ENCODE measurements at places on chromosomes 5 and 9. TPM values are rescaled to one million over a fixed set of nuclear protein-coding genes. Genes with fewer than 3 reads are reported as not detected.

DNA sequence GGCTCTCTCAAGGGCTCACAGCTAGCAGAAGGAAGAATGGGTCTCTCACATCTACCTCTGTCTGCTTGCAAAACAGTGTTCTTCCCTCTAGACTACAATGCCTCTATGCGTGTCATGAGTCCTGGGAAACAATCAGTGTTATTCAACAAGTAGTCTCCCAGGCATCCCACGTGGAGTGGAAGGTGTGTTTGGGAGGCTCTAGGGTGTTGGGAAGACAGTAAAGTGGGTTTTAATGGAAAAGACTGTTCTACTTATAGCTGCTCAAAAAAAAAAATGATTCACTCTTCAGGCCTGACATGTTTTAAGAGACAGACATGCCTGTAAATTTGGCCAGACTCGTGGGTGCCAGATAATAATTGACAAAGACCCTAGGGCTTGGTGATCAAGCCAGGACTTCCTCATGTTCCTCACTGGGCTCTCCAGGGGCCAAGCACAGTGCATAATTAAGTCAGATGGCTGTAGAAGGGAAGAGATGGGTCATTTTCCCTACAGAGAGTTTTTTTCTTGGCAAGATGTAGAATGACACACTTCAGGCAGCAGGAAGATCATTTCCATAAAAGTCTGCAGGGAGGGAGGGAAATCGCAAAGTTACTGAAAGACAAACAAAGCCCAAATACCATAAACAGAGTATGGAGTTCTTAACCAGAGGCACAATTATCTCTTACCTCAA is 246.4 kb downstream of the ACTL7B start:
- H3K4me1 ChIP-seq, result no peaks in the 10 kb centered on the region
- no peak overlapping the region for H3K4me3 ChIP-seq

- no peak for DNase-seq
- no peaks in the 10 kb centered on the region for H3K27me3 ChIP-seq
- no peak overlapping the region for H3K27ac ChIP-seq
- H3K4me3 ChIP-seq, result no peak overlapping the region
Measured at GRCh38 chr5:95941756-95942155, 19.9 kb downstream of the ELL2 start.

GRCh38 chr5:178993955-178994579 is 1.1 kb downstream of the GRM6 start:
- H3K36me3 ChIP-seq, result no peaks in the 10 kb centered on the region
- no peak overlapping the region for H3K27ac ChIP-seq
- H3K27me3 ChIP-seq, result no peaks in the 10 kb centered on the region
- no peak overlapping the region for H3K4me3 ChIP-seq
- no peaks in the 10 kb centered on the region for H3K4me1 ChIP-seq
- no peak for DNase-seq

DNA sequence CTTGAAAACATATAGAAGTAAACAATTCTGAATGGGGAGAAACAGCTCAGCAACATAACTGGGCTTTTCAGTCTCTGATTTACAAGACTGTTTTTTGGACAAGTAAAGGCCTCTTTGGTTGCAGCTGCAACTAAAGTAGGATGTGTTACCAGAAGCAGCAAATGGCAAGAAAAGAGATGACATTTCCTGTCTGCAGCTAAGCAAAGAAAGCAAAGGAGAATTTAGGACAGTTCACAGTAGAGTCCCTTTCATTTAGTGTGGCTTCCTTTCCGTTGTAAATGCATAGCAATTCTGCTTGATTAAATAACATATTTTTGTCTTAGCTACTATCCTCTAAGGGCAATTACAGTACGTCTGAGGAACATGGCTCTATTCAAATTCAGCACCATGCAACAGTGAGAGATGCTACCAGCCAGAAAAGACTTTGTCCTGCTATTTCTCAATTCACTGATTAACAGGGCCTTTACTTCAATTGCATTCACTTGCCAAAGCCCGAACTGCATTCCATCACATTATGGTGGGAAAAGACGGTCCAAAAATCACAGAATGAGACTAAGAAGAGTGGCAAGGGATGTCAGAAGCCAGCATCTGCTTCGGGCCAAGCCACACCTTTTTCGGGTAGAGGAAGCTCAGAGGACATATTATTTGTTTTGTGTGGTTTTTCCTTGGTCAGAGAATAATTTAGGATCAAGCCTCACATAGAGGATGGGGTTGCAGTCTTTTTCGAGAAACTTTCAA is 107.7 kb downstream of the SEMA6A start:
- no peak for DNase-seq
- no peaks in the 10 kb centered on the region for H3K27me3 ChIP-seq
- H3K4me1 ChIP-seq, result no peaks in the 10 kb centered on the region
- no peak overlapping the region for H3K27ac ChIP-seq
- no peak overlapping the region for H3K4me3 ChIP-seq

GRCh38 chr9:80435591-80435990 is 863.8 kb downstream of the TLE4 start:
- no peaks in the 10 kb centered on the region for H3K4me1 ChIP-seq
- H3K27me3 ChIP-seq, result no peaks in the 10 kb centered on the region
- H3K27ac ChIP-seq, result no peak overlapping the region
- no peak overlapping the region for H3K4me3 ChIP-seq
- no peak for DNase-seq

GPX3 gene
- polyA plus RNA-seq, result not detected

GRCh38 chr5:117165068-117165467 is 590.4 kb upstream of the SEMA6A start:
- H3K36me3 ChIP-seq, result no peaks in the 10 kb centered on the region
- no peak for DNase-seq
- no peak overlapping the region for H3K4me3 ChIP-seq
- H3K27me3 ChIP-seq, result no peaks in the 10 kb centered on the region
- no peaks in the 10 kb centered on the region for H3K4me1 ChIP-seq

DNA sequence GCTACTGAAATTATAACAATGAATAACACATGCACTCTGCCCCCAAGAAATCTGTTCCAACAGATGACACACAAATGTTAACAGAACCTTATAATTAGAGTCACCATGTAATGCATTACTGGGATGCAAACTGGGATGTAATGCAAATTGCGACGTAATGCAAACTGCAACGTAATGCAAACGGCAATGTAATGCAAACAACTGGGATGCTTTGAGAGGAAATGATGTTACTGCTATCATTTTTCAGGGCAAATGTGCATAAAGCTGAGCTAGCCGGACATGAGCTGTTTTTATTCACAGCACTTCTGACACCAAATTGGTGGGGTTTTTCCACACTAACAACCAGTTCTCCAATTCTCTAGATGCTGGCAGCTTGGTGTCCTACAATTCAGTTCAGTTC is 117.2 kb downstream of the ADAMTS16 start:
- no peak overlapping the region for H3K27ac ChIP-seq
- no peaks in the 10 kb centered on the region for H3K27me3 ChIP-seq
- no peak overlapping the region for H3K4me3 ChIP-seq
- no peaks in the 10 kb centered on the region for H3K4me1 ChIP-seq

DNA sequence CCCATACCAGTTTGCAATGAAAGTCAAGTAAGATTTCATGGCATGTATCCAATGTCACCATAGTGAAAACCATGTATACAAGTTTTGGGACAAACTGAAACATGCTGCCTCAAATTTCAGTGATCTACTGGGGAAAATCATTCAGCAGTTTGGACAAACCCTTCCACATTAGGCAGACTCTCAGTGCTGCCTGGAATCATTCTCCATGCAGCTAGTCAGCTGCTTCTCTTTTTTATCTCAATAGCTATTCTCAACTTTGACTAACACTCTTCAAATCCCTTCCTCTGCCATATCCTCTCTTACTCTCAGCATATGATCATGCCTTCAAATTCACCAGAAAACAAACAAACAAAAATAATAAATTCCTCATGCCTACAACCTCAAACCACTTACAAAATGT is 323.3 kb downstream of the MAN2A1 start:
- no peaks in the 10 kb centered on the region for H3K36me3 ChIP-seq
- no peak overlapping the region for H3K4me3 ChIP-seq
- no peak overlapping the region for H3K27ac ChIP-seq
- no peaks in the 10 kb centered on the region for H3K4me1 ChIP-seq
- H3K27me3 ChIP-seq, result no peaks in the 10 kb centered on the region

DNA sequence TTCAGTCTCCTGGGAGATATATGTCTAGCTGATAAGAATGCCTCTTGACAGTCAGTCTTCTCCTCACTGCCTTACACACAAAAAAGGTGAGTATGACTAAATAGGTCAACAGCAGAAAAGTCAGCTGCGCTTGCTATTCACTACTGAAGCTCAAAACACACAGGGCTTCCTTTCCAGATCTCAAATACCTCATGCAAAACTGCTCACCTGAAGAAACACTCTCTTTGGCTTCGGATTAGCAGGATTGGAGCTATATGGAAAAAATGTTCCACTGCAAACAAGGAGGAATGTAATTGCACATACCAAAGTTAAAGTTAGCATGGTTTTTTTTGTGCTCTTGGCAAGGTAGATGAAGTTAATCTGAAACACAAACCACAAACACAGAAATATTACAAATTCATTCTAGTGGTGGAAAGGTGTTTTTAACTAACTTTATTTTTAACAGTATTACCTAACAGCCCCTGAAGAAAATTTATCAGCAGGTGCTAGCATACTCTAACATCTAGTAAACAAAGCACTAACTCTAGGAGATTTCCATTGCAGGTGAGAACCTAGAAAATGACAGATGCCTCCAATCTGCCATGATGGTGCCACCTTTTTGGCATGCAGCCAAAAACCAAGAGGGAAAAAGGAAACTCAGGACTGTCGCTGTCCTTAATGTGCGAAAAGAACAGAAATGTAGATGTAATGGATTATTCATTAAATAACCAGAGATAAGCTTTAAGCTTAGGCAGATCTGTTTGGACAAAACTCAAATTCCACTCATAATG is 31.8 kb downstream of the ERMP1 start:
- DNase-seq, result no peak
- no peaks in the 10 kb centered on the region for H3K27me3 ChIP-seq
- peaks cover 8% of the 10 kb centered on the region for H3K36me3 ChIP-seq
- no peaks in the 10 kb centered on the region for H3K4me1 ChIP-seq
- no peak overlapping the region for H3K4me3 ChIP-seq

DNA sequence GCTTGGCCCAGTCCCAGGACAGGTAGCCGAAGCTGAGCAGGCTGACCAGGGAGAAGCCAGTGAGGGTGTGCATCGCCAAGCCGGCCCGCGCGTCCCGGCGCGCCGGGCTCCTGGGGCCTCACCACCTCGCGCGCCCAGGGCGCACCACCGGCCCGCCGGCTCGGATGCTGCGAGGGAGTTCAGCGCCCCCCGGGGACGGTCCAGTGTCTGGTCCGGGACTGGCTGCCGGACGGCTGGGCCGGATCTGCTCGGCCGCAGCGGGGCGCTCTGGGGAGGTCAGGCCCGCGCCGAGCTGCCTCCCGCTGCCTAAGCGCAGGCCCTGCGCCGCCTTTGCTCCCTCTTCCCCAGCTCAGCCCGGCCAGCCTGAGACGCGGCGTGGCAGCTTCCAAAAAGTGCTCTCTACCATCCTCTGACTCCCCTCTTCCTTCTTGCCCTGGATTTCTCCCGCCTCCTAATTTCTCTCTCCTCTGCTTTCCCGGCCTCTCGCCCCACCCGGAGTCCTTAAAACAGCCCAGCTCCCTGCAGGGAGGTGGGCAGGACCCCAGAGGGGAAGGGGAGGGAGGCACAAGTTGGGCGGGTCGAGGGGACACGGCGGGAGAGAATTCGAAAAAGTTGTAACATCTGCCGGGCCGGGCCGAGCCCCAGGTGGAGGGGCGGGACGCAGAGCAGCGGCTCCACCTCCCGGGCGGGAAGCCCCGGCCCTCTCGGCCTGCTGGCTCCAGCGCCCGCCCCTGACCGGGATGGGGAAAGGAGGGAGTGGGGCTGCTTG is at the start of gene ARSI:
TSS of gene ARSI (minus strand) at position 605 of the 769 bp plus-strand sequence. CDS start at position 73, 532 bp downstream.
- no peak within 1 kb of the TSS for H3K4me3 ChIP-seq
- DNase-seq, result no peak
- H3K27ac ChIP-seq, result no peak within 1 kb of the TSS
- H3K36me3 ChIP-seq, result no peaks in the 10 kb centered on the region
- no peaks in the 10 kb centered on the region for H3K4me1 ChIP-seq
- H3K27me3 ChIP-seq, result peaks cover 14% of the 10 kb centered on the region

PRRT1B gene
- polyA plus RNA-seq, result not detected

DNA sequence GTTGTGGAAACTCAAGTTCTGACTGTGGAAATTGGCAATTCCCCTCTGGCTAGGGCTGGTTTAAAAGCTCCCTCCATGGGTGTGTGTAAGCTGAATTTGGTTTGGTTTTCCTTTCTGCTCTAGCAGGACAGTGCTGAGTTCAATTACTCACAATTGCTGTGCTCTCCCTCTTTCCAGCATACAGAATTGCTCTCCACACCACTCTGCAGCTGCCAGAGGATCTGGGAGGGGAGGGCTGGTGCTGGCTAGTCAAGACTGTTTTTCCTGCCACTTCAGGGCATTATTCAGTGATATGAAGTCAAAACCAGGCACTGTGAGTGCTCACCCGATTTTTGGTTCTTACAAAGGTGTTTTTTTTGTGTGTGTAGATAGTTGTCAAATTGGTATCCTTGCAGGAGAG is 336.9 kb upstream of the SLC24A2 start:
- H3K4me1 ChIP-seq, result no peaks in the 10 kb centered on the region
- H3K27ac ChIP-seq, result no peak overlapping the region
- DNase-seq, result no peak
- no peak overlapping the region for H3K4me3 ChIP-seq

DNA sequence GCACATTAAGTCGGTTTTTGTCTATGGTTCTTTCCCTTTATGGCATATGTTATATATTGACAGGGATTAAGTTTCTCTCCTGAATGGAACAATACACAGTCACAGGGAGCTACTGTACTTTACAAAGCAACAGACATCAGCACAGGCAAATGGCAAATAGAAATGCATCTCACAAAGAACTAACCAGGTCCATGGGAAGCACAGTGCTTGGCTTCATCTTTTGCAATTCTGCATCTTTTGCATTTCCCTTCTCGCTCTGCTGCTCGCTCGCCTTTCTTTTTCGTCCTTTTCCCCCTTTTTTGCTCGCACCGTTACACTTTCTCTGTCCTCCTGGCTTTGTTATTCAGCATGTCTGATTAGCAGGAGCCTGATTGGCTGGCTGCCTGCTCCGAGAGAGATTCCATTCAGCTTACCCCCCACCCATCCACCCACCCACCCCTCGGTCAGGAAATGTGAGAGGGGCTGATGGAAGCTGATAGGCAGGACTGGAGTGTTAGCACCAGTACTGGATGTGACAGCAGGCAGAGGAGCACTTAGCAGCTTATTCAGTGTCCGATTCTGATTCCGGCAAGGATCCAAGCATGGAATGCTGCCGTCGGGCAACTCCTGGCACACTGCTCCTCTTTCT is at the start of gene ADAMTSL1:
TSS of gene ADAMTSL1 (plus strand) at position 502 of the 628 bp plus-strand sequence. CDS start at position 582, 80 bp downstream.
- no peaks in the 10 kb centered on the region for H3K4me1 ChIP-seq
- H3K36me3 ChIP-seq, result no peaks in the 10 kb centered on the region
- no peak within 1 kb of the TSS for H3K4me3 ChIP-seq
- no peak for DNase-seq
- no peaks in the 10 kb centered on the region for H3K27me3 ChIP-seq

COL15A1 gene
- not detected for polyA plus RNA-seq

- no peak overlapping the region for H3K4me3 ChIP-seq
- no peaks in the 10 kb centered on the region for H3K36me3 ChIP-seq
- H3K27ac ChIP-seq, result no peak overlapping the region
- H3K27me3 ChIP-seq, result no peaks in the 10 kb centered on the region
- no peak for DNase-seq
Measured at GRCh38 chr9:79639354-79639753, 67.6 kb downstream of the TLE4 start.

Measured in CD4-positive, alpha-beta memory T cell (primary cell).